ENCODE measurements at places on chromosomes 3 and 15. TPM values are rescaled to one million over a fixed set of nuclear protein-coding genes. Genes with fewer than 3 reads are reported as not detected.

DNA sequence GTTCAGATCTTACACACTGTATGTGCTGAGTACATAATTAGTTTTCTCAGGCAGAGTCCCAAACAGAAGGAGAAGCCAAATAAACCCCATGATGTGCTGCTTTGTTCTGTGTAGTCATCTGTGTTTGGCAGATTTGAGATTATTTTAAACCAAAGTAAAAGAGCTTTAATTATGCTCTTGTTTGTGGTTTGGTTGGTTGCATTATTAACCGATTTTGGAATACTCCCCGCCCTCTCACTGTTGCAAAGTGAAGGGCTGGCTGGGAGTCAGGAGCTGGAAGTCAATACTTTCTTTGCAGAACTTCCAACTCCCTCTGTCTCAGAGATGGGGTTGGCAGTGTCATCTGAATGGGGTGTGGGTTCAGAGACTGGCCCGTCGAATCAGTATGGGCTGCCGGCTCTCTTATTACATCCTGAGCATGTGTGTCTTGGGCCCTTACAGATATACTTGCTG is 34.4 kb downstream of the SLCO3A1 start:
- DNase-seq, result no peak

GRCh38 chr3:50961386-50961785 is 286.7 kb downstream of the DOCK3 start:
- no peak for DNase-seq

DNA sequence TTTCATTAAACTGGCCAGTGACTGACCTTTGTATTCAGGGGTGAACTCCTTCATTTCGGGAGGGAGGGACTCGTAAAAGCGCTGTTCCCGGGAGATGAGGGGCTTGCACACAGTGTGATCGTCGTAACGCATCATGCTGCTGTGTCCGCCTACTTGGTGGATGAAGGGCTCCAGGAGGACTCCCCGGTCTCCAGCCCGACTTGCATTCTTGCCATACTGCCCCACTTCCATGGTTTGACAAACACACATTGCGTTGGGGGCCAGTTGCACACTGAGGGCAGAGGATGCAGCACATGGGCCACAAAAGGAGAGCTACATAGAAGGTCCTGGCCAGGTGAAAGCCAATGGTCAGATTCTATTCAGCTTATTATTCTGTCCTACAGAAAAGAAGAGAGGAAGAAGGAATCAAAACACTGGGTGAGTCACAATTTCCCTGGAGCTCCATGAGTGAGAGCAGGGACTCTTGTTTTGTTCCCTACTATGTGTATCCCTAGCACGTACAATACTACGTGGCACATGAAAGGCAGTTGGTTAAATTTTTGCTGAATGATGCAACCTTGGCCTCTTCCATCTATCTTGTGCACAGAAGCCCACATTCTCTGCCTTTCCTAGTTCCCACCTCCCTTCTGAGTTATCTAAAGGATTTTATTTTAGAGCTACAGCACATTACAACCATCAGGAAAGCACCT is 24.2 kb upstream of the GMPPB start:
- no peak for DNase-seq

DNA sequence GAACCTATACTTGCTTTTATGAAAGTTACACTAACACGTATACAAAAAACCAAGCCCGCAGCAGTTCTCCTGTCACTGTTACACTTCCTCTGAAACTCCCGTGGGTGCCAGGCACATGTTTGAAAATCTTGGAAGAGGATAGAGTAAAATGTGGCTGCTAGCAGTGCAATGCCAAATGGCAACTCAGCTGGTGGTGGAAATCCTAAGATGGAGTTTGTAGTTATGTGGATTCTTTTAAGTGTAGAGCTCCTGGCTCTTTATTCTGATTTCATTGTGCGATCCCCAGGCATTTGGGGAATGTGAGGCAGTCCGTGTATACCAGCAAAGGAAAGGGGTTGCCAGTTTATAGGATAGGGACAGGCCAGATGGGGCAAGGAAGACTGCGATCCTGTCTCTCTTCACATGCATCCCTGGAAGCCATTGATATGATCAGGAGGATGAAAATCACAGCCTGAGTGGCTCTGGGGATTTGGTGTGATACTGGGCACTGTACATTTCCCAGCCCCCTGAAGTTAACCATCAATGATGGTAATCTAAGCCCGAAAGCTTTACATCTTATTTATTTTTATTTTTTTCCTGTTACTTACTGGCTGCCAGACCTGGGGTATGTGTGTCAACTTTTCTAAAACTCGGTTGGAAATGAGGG is 1.1 kb downstream of the STAC start:
- DNase-seq, result no peak

- DNase-seq, result no peak
Observed at GRCh38 chr3:23667536-23668429, 138.0 kb upstream of the UBE2E1 start.

DNA sequence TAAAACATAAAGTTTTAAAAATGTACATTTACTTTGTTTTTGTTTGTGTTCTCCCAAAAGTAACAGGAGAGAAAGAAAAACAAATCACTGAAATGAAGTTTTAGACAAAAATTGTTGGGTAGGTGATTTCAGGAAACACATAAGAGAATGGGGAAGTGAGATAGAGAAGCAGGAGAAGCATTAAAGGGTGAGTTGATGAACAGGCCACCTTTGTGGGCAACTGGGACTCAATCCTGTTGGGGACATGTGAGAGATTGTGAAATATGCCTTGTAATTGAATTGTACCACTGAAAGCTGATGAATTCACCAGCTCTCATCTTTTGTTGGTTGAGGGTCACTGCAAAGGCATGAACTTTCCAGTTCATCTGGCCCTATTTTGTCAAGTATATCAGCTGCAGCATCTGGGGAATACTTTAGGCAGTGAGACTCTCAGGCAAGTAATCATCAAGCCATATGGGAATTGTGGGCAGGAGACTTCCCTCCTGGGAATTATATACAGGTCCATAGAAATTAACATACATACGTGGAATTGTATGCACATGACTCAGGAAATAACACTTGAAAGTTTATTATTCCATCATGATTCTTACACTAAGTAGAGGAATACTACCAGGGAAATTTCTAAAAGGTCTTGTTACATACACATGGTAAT is 181.0 kb downstream of the ZBBX start:
- DNase-seq, result no peak

DNA sequence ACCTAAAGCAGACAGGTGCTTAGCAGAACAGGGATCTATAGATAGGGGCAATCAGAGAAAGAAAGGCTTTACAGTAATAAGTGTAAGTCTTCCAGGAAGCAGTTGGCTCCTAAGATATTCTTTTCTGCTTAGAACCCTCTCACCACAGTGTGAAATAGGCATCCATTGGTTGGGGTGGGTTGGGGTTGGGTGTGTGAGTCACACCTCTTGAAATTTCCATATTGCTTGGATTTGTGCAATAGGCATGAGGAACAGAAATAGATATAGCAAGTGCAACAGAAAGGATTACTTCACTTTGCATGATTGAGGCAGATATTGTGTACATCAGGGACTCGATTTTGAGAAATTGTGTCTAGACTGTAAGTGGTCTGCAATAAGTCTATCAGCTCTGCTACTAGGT is 200.1 kb upstream of the GAP43 start:
- DNase-seq, result no peak

DNA sequence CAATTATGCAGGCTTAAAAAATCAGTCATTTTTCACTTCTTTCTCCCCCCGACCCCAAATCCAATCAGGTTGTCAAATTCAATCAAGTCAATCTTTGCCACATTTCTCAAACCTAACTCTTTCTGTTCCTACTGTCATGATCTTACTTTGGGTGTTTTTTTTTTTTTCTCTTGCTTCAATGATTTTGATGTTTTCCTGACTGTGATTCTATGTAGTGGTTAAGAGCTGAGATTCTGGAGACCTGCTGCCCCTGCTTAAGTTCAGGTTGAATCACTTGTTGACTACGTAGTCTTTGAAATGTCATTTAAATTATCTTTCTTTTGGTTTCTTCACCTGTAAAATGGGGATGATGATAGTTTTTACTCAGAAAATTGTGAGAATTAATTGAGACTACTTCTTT is 117.5 kb downstream of the TPRG1 start:
- DNase-seq, result no peak

- no peak for DNase-seq
Observed at GRCh38 chr3:196559826-196560225, 8.5 kb downstream of the WDR53 start.

DNA sequence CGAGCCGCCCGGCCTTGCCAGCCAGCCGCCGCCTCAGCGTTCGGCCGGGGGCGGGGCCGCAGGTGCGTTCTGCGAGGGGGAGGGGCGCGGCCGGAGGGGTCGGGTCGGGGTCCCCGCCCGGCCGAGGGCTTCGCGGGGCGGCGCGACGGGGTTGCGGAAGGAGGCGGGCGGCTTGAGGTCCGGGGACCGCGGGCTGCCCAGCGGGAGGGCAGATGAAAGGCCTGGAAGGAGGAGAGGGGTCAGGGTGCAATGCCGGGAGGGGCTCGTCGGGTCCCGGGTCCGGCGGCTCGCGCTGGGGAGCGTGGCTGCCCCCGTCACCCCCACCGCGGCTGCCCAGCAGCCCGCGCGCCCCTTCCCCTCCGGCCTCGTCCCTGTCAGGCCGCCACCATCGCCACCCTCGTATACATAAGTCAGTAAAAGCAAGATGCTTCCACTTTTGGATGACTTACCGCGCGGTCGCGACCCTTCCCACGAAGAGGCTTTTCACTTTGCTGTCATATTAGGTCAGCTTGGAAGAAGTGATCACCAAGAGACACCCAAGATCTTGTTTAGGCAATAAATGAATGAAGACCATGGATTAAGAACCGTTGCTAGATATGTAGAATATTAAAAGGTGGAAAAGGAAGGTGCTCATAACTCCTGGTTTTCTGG is 620 bp upstream of the ANP32A start:
- DNase-seq, result no peak

DNA sequence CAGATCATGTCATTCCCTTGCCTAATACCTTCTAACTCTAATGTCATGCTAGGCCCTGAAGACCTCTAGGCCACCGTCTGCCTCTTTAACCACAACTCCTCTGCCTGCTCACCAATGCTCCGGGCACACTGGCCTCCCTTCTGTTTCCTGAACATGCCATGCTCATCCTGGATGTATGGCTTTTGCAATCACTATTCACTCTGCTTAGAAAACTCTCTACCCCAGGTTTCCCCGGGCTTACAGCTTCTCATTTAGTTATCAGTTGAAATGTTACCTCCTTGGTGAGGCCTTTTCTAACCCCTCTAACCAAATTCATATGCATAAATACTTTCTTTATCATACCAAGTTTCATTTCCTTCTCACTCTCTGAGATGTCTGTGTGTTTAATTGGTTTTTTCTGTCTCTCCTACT is 727.8 kb upstream of the CFAP20DC start:
- DNase-seq, result no peak

DNA sequence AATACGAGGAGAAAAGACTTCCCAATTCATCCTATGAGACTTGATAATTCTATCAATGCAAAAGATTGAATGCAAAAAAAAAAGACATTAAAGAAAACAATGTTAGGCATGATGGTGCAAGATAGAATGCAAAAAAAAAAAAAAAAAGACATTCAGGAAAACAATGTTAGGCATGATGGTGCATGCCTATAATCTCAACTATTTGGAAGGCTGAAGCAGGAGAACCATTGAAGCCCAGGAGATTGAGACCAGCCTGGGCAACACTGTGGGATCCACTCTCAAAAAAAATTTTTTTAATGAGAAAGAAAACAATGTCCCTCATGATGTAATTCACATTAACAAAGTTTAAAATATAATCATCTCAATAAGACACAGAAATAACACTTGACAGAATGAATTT is 75.9 kb downstream of the MYO9A start:
- no peak for DNase-seq

DNA sequence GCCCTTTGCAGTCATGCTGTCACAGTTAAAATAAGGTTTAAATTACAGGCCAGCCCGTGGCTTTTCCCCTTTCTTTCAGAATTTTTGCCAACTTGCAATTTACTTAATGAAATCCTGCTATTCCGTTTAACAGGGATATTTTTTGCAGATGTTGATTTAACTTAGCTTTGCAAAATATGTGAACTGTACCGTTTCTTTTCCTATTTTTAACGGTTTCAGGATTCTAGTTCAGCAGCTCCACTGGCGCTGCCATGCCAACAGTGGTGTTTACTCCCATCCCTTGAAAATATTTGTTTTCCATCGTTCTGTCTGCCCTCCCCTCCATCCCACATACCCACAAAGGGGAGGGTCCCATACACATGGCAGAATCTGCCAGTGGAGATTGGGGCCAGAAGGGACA is 54.3 kb downstream of the SMAD6 start:
- DNase-seq, result no peak

- no peak for DNase-seq
Observed at GRCh38 chr3:27310688-27311087, 58.5 kb downstream of the NEK10 start.

DNA sequence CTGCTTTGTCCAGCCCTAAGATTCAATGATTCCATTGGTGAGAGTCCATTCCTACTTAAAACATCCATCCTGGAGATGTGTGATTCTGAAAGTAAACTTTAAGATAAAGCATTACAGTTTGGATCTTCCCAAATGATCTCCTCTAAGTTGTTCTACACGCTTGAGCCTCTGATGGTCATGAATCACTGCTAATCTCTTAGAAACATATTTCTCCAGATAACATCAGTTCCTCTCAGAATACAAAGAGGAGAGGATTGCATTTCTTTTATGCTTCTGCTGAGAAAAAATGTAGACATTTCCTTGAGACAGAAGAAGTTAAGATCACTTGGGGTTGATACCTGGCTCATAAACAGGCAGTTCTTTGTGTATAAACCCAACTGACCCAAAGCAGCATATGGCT is 281.2 kb upstream of the DPH6 start:
- no peak for DNase-seq

GRCh38 chr3:193314161-193314560 is 64.4 kb downstream of the ATP13A5 start:
- DNase-seq, result no peak

- DNase-seq, result no peak
Observed at GRCh38 chr15:33907326-33907725, 61.0 kb upstream of the CHRM5 start.

- no peak for DNase-seq
Observed at GRCh38 chr15:73629798-73630429, 3.3 kb downstream of the NPTN start.

Gene CLDN18
- not detected for total RNA-seq

Gene SLC6A20
- total RNA-seq, result not detected

Gene ALDH1A3
- total RNA-seq, result not detected

Gene CCK
- not detected for total RNA-seq

Gene ZNF860
- total RNA-seq, result not detected

Gene SLC28A2
- not detected for total RNA-seq

Gene LINGO1
- total RNA-seq, result not detected

Gene IL17RD
- total RNA-seq, result not detected

Gene FSIP1
- total RNA-seq, result 1.1 TPM

Gene BCHE
- total RNA-seq, result not detected
